ENCODE measurements at places on chromosomes 13 and 19.

GRCh38 chr13:73103238-73103637 is 44.4 kb downstream of the KLF5 start:
- DNase-seq, result no peak

- no peak for DNase-seq
These were observed 55.1 kb downstream of the GPR180 start for GRCh38 chr13:94656766-94657165.

GRCh38 chr19:42613666-42614065 is 18.9 kb upstream of the CEACAM8 start:
- no peak for DNase-seq

- no peak for DNase-seq
These were observed 7.1 kb upstream of the ZNF91 start for GRCh38 chr19:23402388-23402787.
